ENCODE measurements at places on chromosomes 7 and 10.

- DNase-seq = no peak
Observed at GRCh38 chr7:136869001-136869961, 829 bp downstream of the CHRM2 start.

DNA sequence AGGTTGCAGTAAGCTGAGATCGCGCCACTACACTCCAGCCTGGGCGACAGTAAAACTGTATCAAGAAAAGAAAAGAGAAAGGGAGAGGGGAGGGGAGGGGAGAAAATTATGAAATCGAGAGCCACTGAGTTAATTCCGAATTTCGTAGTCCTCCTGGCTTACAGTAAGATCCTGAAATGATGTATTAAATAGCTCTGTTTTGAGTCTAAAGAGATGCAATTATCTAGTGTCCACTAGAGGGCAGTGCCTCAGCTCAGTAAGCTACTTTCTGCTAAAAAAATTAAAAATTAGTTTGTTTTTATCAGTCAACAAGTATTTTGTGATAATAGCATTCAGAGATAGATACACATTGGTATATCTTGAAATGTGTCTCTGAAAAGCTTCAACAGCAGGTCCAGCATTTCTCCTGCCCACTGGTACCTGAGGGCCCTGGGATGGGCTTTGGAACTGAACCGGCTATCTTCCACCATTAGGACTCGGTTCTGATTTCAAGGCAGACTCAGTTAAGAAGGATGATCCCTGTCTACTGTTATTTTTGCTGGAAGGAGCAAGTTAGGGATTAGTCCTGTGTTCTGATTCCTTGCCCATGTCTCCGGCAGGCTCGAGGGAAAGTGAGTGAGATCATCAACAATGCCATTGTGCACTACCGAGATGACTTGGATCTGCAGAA, 19.5 kb downstream of the TSPAN33 start:
- DNase-seq = no peak

DNA sequence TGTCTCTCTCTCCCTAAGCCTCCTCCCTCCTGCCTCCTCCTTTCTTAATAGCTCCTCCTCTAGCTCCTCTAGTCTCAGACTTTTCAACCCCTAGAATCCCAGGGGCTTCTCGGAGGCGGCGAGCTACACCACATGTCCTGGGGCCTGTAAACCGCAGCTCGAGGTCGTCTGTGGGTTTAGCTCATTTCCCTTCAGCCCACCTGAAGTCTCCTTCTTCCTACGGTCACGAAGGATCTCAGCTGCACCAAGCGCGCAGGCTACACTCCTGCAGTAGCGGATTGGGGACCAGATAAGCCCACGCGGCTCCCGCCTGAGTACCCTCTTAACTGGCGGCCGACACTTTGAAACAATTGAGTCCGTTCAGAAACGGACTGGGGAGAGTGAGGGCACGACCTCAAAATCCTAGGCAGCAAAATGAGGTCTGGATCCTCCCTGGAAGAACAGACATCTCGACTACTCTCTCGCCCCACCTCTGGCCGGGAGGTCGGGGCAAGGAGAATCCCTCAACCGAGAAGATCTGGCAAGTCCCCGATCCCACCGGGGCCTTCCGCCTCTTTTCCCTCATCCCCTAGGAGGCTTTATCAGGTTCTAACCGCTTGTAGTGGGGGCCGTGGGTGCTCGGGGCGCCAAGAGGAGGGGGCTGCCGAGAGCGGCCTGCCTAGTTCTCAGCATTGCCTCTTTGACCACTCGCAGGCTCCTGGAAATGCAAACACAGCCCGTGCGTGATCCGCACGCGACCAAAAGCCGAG, 1.3 kb upstream of the SORCS3 start:
- DNase-seq = no peak

- DNase-seq = no peak
Observed at GRCh38 chr7:31642681-31643115, 44.3 kb upstream of the PPP1R17 start.

DNA sequence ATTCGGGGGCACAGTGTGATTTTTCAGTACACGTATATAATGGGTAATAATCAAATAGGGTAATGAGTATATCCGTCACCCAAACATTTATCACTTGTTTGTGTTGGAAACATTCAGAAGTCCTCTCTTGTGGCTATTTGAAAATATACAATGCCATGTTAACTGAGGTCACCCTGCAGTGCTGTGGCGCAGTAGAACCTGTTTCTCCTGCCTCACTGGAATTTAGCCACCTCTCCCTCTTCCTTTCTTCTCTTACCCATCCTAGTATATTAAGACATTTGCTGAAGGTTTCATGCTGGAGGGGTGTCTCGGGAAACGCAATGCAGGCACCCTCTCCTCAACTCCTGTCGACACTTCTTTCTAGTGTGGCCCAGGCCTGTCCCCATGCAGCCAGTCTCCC, 425.3 kb upstream of the MKI67 start:
- no peak for DNase-seq

DNA sequence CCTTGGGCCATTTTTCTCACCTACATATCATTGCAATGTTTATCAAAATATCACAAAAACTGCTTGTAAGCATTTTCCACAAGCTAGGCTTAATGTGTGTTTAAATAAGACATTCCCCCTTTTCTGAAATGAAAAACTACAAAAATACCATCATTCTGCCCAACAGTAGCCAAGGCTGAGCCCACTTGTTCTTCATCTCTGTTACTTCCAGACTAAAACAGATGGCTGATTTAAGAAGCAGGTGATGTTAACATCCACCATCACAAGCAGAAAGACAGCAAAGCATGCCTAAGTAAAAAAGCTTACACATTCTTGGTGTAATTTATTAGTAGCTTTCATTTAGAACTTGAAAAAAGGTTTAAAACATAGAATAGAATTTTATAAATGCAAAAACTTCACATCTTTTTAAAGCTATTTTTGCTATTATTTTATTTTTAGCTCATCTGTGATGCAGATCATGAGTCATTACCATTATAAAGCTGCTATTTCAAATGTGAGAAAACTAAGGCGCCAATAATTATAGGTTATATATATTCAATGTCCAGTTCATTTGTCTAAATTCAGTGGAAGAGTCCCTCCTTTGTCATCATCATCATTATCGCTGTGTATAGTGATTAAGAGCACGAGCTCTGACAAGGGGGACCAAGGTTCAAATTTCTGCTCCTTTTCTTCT, 109.4 kb downstream of the RELN start:
- DNase-seq = no peak

Measured in NCI-H524 treated with DMSO at 0.1 percent for 48 hours (cell line).